Inflammatory macrophage treated with lipopolysaccharide for 1 hour (primary cell): ENCODE measurements at places on chromosomes 6 and 20.

GRCh38 chr6:122042380-122042779 is 357.1 kb upstream of the HSF2 start:
- DNase-seq = no peak

DNA sequence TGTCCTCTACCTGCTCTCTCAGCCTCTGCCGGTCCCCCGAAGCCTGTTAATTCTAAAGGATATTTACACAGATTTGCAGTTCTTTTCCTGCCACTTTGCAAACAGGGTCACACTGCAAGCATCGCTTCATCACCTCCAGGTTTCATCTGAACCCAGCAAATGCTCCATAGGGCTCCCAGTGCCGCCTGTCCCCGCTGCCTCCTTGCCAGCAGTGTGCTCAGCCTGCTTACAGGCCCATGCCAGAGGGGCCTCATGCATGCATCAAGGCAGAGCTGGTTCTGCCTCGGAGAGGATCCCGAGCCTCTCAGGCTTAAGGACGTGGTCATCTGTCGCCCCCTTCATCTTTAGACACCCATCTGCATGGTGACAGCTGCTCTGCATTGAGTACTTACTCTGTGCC is 10.5 kb downstream of the SIRPA start:
- no peak for DNase-seq

DNA sequence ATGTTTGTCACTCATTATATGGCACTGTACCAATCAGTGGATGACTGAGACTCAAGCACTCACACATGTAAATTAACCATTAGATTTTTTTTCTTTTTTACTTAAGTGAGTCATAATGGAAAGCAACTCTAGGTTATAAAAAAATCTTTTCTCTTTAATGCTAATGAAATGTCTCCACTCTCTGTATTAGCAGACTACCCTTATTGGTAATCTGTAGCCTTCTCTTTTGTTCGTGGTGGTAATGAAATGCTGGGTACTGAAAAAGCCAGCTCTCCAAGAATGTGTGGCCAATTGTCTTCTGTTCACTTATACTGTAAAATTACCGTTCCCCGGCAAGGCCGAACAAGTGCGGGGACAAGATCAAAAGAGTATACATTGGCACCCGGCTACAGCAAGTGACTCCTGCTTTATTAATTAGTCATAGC is 69.0 kb downstream of the AFG1L start:
- no peak for DNase-seq

GRCh38 chr20:2838847-2839671 is 1.4 kb downstream of the PCED1A start:
- no peak for DNase-seq

DNA sequence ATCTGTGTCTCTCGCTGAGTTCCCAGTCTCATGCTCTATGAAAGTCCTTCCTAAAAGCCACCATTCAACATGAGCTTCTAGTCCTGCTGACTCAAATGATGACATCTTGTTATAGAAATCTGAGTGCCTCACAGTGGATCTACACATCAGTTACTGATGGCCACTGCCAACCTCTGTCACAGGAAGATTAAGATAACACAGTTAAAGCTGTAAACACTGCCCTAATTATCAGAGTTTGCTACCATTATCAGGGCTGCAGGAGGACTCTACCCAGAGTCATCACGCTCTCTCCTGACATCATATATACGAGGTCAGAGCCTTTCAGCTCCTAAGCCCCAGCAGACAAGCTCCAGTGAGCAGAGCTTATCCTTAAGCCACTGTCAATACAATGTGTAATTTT is 63.2 kb downstream of the HIVEP2 start:
- DNase-seq = no peak

DNA sequence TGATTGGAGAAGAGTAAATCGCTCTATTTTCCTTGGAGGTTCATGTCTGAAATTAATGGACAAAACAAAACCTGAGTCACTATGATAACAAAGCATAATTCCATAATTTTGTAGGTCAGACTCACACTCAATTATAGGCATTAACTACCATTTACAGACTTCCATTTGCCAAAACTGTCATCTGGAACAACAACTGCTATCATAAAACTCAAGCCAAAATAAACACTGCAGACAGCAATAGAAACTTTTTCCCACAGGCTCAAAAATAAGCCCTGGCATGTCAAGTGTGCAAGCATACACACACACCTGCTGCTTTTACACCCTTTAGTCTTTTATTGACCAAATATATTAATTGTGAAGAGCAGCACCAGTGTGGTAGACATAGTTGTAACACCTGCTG is 7.1 kb downstream of the MRPS10 start:
- DNase-seq = no peak

DNA sequence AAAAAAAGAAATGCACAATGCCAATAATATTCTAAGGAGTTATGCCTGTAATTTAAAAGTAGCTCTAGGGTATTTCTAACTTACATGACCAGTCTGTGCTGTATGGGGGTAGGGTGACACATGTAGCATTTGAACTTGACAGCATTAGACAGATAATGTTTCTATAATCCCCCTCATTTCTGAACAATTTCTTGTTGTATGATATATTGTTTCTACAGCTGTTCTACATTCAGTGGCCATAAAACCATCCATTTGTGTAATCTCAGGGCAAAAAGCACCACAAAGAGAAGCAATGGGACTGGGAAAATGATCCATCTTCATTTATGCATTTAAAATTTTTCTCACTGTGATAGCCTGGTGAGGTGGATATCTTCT is 767.8 kb downstream of the TFAP2A start:
- no peak for DNase-seq

- DNase-seq = no peak
These were observed 40.1 kb downstream of the ADGRG6 start for GRCh38 chr6:142341855-142342330.

DNA sequence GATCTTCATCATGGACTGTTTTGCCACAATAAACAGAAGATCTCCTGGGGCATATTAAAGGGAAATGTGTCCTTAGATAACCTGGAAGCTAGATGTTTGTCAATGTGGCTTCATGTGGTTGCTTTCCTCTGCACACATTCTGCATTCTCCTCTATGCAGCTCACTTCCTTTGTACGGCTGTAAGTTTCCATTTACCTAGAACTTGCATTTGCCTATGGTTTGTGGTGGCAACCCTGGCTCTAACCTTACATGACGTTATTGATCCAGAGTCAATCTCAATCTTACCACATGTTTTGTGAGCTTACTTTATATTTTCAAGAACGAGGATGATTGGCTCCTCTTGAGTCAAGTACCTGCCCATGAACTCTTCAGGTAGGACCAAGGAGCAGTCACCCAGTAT is 863.1 kb downstream of the MAFB start:
- no peak for DNase-seq

DNA sequence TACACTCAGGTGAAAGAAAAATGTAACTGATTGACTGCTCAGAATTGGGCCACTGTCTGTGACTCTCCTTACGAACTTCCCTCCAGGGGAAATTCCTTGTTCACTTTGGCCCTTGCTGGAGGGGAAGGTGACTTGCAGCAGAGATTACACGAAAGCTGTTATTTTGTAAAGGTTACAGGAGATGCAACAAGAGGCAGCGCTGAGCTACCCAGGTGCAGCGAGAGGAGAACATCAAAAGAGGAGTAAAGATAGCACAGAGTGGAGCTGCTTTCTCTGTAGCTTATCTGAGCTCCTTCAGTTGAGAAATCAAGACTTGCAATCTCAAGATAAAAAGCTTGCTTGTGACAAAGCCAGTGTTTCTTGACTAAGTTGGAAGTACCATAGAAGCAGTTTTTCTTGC is 144.6 kb downstream of the ARHGAP18 start:
- DNase-seq = no peak

DNA sequence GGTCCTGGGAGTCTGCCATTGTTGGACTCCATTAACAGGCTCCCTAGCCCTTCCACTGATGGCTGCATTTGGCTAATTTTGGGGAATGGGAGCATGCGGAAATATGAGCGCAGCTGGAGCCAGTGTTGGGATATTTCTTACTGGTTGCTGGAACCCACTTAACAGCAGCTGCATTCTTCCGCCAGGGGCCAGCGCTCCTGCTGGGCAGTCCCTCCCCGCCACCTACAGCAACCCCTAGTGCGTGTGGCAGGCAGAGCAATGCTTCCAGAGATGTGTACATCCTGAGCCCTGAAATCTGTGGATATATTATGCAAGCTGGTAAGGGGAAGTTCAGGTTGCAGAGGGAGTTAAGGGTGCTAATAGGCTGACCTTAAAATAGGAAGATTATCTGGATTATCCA is 16.4 kb downstream of the CST8 start:
- no peak for DNase-seq

DNA sequence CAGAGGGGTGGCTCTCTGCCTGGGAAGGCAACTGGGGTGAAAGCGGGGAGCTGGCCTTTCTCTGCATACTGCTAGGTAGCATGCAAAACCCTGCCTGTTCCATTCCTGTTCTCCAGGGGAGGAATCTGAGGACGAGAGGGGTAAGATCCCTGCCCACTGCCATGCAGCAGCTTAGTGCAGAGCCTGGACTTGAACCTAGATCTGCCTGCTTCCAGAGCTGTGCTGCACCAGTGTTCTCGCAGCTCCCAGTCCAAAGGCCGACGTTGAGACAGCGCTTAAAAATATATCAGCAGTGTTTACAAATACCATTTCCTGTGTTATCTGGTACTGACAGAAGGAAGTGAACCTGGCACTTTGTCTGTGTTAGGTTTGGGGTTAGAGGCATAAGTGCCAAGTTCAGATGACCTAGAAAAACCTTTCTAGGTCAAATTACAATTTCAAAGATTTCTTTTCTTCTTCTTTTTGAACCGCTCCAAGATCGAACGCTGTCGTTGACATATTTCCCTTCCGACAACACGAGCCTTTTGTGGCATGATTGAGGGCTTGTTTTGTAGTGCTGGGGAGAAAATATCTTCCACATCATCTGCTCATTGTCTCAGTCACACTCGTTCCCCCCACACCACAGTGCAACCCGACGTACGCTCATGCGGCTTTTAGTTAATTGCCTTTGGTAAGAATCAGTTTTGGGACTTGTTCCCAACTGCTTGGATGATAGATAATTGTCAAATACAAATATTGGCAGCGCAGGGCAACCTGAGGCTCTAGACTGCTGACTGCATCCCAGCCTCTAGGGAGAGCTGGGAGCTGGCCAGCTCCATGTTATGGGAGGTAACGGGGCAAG is 44.6 kb downstream of the TOX2 start:
- no peak for DNase-seq

- no peak for DNase-seq
These were observed 45.2 kb downstream of the BCKDHB start for GRCh38 chr6:80151635-80152034.

GRCh38 chr6:16314296-16314695 is 75.9 kb downstream of the GMPR start:
- no peak for DNase-seq

DNA sequence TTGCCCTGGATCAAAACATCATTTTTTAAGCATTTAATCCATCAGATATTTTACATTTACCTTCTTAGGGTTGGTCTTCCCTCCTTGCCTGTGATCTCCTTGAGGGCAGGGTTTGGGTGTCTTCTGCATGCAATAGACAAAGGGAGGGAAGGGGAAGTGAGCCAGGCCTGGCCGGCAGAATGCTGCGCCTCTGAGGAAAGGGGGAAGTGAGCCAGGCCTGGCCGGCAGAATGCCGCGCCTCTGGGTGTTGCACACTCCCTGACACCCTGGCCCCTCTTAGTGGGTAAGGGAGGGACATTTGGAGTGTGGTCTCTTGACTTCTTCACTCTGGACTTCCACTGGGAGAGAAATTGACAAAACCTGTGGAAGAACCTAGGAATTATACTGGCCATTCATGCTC is 12.4 kb downstream of the PSMF1 start:
- peak; percentile 72 for DNase-seq

- DNase-seq = no peak
These were observed 110.4 kb upstream of the COL21A1 start for GRCh38 chr6:56357616-56358373.
